ENCODE measurements at places on chromosomes 4 and X.
A peak's percentile ranks its signal among the peaks of the same experiment; 100 is the strongest.

DNA sequence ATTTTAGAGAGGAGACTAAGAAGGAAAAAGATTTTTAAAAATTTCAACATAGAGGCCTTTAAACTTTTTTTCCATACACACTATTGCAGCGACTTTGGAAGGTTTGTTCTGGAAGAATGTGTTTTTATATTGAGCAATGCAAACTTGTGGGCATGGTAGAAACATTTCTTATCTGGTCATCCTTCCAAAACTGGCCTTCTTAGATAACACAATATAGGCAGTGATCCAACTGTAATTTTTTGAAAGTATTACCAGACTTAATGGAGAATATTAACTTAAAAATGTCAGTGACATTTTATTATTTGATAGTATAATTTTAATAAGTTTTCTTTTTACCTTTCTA, 25.6 kb downstream of the FHDC1 start:
- no peak for DNase-seq

GRCh38 chr4:1233641-1234308, 15.2 kb downstream of the CTBP1 start:
- no peak for DNase-seq

DNA sequence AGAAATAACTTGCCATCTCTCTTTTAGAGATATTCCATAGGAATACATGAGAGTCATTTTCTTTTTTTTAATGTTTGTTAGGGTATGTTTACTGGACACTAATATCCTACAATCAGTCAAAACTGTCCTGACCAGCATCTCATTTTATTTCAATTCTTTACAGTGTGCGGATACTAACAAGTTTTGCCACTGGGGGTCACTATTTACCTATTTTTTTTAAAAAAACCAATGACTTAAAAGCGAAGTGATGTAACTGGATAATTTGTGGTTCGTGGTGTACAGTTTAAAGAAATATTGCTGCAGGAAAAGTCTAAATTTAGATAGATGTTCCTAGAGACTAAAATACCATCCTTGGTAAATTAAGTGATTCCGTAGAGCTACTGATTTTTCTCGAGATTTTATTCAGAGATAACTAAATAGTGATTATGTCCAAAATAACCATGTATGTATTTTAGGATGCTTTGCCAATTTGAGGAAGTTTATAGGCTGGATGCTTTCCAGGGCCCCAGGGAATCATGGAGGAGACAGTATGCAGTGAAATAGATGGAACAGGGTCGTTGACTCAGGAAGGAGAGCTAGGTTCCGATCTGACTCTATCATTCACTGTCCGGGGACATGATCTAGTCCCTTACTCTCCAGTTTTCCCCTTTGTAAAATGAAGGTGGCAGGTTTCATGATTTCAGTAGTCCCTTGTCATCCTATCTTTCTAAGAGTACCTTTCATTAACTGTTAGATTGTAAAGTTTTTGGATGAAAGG, 34.0 kb upstream of the GNPDA2 start:
- DNase-seq: peak; percentile 6

GRCh38 chr4:39043058-39043860, 11.1 kb upstream of the TMEM156 start:
- no peak for DNase-seq

DNA sequence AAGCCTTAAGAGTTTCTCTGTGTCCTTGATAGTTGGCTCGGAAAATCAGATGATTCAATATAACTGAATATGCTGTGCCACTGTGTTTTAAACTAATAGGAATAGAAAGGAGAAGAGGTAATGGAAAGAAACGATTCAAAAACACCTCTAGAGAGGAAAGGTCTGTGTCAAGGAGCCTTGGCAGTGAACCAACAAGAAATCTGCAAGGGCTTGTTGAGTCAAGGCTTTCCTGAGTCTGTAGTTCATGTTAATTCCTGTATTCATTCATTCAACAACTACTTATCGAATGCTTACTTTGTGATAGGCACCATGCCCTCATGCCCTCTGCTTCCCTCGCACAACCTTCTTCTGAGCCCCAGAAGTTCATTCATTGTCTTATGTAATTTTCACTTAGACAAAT, 336.0 kb downstream of the PDHA2 start:
- DNase-seq: no peak

- no peak for DNase-seq
Measured at GRCh38 chrX:153939573-153939972, 4.7 kb upstream of the NAA10 start.

All from right renal cortex interstitium (tissue), 3 donors.